HepG2 (cell line): ENCODE measurements at places on chromosomes 6 and 20. TPM values are rescaled to one million over a fixed set of nuclear protein-coding genes. Genes with fewer than 3 reads are reported as not detected.

Gene SLC16A10
- total RNA-seq: 11.3 and 20.1 TPM in 2 replicates

Gene BMP2
- total RNA-seq: 0.02 TPM in 1 of 2 replicates, not detected in the other

Gene NQO2
- total RNA-seq: 56.5 and 63.0 TPM in 2 replicates

Gene KIAA0408
- not detected in 2 replicates for total RNA-seq

Gene APMAP
- total RNA-seq: 96.9 and 214 TPM in 2 replicates
